Activated CD4-positive, alpha-beta T cell treated with anti-CD3 and anti-CD28 coated beads for 36 hours (primary cell): ENCODE measurements at places on chromosomes 11 and 22. TPM values are rescaled to one million over a fixed set of nuclear protein-coding genes. Genes with fewer than 3 reads are reported as not detected.

The HBB gene
- not detected for total RNA-seq

The CLTCL1 gene
- total RNA-seq, result 0.76 TPM

- no peak for DNase-seq
Measured at GRCh38 chr11:104286129-104286528, 122.2 kb upstream of the PDGFD start.

DNA sequence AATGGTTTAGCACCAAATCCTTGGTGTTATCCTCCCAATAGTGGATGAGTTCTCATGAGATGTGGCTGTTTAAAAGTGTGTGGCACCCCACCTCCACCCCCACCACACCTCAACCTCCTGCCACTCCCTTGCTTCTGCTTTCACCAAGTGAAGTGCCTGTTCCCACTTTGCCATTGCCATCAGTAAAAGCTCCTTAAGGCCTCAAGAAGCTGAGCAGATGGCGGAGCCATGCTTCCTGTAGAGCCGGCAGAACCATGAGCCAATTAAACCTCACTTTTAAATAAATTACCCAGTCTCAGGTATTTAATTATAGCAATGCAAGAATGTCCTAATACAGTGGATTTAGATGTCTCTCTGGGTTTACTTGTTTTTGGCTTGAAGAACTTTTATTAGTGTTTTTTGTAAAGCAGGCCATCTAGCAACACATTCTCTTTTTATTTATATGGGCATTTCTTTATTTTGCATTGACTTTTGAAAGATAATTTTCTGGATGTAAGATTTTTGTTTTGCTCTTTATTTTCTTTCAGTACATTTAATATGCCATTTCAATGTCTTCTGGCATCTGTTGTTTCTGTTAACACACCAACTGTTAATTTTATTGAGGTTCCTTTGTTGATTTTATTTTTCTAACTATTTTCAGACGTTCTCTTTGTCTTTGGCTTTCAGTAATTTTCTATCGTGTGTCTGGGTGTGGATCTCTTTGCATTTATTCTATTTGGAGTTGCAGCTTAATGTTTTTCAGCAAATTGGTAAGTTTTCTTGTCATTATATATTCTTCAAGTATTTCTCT lies 724.5 kb upstream of the CNTN5 start:
- no peak for DNase-seq

DNA sequence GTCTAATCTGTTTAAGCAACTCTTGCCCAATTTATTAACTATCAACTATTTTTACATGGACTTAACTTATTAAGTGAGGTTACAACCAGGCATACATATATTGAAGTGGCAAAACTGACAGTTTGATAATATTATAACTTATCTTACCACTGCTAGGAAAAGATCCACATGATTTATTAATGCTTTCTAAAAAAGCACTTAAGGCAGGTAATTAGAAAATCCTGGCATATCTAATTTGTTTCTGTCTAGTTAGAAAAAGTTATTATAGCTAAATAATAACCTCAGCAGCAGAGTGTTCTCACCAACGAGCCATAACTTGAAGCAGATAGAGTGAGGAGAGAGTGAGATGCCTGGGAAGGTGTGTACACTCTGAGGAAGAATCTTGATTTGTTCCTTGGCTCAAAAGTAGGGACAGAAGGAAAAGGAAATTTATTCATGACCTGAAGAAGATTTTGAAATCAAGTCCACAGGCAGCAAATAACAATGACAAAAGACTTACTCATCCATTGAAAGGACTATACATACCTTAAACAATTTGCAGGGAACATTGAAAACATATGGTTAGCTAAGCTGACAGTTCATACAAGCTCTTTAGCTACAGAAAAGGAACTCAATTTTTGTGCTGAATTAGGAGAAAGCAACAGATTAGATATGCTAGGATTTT lies 7.1 kb upstream of the MUC15 start:
- no peak for DNase-seq

GRCh38 chr11:35344681-35345574 lies 74.4 kb downstream of the SLC1A2 start:
- no peak for DNase-seq
